ENCODE measurements at places on chromosomes 12 and 14.

GRCh38 chr12:15963271-15963670 lies 52.1 kb downstream of the DERA start:
- no peak for DNase-seq

GRCh38 chr14:21025371-21026273 lies 761 bp upstream of the NDRG2 start:
- DNase-seq = no peak

- no peak for DNase-seq
Measured at GRCh38 chr12:111242184-111242583, 126.7 kb downstream of the PHETA1 start.

DNA sequence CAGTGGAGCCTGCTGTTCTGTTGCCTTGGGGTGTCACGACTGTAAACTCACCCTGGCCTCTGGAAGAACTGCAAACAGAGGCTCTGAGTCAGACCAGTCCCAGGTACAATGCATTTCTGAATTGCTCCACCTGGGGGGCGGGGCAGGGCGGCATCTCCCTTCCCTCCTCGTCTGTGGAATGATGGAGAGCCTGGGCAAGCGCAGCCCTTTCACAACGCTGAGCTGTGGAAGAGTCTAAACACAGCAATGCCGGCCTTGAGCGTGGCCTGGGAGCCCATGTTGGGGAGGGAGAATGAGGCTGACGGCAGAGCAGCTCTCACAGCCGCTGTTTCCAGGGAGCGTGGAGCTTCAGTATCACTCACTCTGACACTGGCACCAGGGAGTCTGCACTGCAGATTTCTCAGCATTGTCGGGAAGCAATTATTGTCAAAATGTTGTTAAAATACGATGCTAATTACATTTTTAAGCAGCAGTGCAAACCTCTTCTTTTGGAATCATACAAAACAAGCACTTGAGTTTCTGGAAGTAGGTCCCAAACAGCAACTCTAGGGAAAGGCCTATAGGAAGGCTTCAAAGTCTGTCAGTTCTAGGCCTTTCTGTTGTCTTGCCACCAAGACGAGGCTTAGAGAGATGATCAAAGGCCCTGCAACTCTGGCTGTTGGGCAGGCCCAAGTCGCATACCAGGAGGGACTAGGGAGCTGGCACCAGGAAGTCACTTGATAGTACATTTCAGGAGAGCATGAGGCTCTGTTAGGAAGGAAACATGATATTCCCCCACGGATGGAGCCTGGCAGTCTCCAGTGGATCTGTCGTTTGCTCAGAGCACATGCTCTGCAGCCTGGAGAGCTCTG lies 244.0 kb upstream of the FKBP4 start:
- no peak for DNase-seq

GRCh38 chr12:53533471-53533870 lies 26.2 kb upstream of the NPFF start:
- DNase-seq = no peak

GRCh38 chr12:11621797-11622423 lies 27.6 kb upstream of the ETV6 start:
- no peak for DNase-seq

- DNase-seq = no peak
Measured at GRCh38 chr12:46783871-46784270, 41.9 kb downstream of the SLC38A4 start.

DNA sequence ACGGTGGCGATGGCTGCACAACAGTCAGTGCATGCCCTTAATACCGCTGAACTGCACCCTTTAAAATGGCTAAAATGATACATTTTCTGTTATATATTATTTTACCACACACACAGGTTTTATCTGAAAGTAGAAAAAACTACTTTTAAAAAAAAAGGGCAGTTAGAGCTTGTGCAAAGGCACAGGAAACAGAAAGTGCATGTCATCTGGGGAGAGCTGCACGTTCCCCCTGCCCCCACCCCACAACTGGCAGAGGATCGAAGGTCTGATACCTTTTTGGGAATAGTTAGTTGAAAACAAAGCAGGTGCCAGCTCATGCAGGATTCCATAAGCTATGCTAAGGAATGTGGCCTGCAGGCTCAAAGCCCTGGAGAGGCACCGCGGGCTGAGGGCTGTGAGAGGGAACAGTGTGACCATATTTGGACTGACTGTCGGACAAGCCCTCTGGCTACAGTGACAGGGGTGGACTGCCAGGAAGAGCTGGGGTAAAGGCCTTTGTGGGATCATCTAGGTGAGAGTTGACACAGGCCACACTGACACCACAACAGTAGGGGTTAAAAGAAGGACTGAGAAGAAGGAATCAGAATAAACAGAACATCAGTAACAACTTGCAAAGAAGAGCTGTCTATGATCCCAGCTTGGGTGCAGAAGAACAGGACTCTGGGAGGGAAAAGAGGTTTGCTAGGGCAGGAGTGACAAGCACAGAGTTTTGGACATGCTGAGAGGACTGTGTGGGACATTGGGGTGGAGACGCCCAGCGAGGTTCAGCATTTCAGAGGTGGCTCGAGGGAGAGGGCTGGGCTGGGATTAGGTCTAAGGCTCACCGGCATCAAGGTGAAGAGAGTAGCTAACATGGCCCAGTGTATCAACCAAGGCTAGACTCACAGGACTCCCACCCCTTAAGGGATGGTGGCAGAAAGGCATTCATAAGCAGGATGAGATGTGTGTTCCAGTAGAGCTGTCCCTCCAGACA lies 54.6 kb downstream of the ACTN1 start:
- DNase-seq = no peak

DNA sequence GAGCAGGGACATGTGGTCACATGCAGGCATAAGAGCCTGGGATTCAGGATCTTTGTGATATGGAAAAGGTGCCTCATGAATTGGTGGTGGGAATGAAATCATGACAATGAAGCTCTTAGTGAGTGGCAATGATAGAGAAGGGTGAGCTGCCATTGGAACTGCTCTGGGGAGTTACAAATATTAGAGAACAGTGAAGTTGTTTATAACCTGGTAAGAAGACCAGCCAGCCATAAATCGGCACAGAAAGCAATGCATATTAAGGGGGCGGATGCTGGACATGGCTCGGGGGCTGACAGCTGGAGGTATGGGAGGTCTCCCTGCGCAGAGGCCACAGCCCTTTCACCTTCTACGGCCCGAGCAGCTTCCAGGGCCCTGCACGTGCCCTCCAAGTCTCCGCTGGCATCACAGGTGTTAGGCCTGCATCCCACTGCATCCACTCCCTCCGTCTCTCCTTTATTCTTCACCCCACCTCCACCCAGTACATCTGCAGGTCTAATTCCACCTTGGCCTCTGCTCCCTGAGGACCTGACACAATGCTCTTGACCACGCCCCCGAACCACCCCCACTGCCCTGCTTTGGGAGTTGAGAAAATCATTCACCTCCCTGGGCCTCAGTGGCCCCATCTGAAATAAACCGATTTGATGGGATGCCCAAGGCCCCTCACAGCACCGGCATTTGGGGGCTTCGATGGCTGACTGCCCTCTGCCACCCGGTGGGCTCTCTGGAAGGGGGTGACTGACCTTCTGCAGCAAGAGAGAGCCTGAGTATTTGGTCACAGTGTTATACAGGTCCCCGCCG lies 4.1 kb downstream of the CACNA2D4 start:
- no peak for DNase-seq

GRCh38 chr14:101226603-101227425 lies 323.3 kb upstream of the RTL1 start:
- DNase-seq = no peak

GRCh38 chr12:3605692-3606091 lies 114.7 kb downstream of the PRMT8 start:
- no peak for DNase-seq

GRCh38 chr14:33938131-33938949 lies 12.5 kb downstream of the EGLN3 start:
- DNase-seq = peak; percentile 15

GRCh38 chr12:75722714-75723200 lies 211.3 kb upstream of the KRR1 start:
- peak; percentile 73 for DNase-seq

- DNase-seq = no peak
Measured at GRCh38 chr12:26633591-26634210, 199.3 kb downstream of the ITPR2 start.

- no peak for DNase-seq
Measured at GRCh38 chr14:77076113-77076631, 21.9 kb upstream of the CIPC start.

DNA sequence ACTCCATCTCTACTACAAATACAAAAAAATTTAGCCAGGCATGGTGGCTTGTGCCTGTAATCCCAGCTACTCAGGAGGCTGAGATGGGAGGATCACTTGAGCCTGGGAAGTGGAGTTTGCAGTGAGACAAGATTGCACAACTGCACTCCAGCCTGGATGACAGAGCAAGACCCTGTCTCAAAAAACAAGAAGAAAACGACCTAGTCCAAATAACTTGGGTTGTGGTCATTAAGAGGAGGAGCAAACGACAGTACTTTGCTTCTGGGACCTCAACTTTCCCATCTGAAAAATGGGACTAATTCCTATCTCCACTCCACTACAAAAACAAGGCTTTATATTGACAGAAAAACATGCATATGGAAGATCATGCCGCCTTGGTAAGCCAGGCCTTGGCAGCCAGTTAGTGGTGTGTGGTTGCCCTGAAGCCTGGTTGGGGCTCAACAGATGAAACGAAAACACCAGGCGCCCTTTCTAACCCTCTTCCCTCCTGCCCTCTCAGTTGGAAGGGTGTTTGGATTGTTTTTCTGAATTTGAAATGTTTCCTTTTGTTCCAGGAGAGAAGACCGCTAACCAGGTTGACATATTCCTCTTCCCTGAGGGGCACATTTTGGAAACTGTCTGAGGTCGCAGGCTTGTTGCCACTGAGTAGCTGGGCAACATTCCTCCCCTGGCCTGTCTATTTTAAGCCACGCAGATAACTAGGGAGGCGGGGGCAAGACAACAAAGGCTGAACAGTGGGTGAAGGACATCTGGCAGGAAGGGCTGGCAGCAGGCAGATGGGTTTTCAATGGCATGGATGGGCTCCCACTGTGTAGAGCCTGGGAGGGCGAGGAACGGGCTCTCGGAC lies 13.7 kb upstream of the VPS37B start:
- no peak for DNase-seq

DNA sequence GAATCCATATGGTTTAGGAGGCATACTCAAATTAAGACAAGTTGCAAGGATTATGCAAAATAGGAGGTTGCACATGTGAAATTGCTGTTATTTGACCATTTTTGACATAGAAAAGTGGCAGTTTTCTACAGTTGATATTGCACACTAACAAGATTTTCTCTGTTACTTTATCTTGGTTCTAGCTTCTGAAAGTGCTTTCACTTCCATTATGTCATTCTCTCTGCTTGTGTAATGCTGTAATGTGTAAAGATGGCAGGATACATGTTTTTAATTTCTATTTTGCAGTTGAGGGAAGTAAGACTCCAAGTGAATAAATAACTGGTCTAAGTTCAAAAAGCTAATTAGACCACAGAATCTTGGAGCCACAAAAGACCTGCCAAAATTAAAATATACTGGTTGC lies 60.6 kb downstream of the MYRFL start:
- no peak for DNase-seq

DNA sequence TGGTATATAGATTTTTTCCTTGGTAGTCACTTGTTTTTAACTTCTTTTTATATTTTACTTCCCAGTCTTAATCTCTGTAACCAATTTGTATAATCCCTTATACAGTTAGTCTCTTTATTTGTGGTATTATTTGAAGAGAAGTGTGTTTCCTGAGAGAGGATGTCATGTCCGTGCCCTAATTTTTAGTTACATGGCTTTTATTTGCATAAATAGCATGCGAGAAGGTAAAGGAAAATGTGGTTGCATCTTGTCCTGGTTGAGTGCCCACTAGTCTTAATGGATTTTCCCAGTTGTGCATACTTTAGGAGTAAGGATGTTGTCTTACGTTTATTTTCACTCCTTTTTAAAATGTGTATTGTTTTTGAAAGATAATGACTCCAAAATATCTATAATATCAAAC lies 27.5 kb downstream of the RAP1B start:
- DNase-seq = no peak

- DNase-seq = no peak
Measured at GRCh38 chr14:28059254-28059653, 707.3 kb upstream of the FOXG1 start.

DNA sequence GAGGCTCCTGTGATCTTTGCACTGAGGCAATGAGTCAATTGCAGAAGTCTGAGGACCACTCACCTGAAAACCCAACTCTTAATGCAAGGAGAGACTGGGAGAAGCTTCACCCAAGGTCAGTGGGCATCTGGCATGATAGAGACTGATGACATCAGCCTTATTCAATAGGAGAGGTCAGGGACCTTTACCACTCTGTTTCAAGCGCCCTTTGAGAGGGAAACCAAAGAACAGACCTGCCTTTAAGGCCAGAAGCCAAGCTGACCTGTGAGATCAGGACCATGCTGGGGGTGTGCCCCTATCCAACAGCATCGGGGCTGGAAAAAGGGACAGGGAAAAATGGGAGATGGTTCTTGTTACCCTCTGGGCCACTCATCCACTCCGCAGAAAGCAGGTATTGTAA lies 83.3 kb upstream of the FOXN3 start:
- no peak for DNase-seq

- DNase-seq = no peak
Measured at GRCh38 chr12:14605401-14605989, 37.8 kb upstream of the PLBD1 start.

- no peak for DNase-seq
Measured at GRCh38 chr12:108052260-108052659, 76.8 kb upstream of the WSCD2 start.

GRCh38 chr12:65826353-65827171 lies 2.3 kb downstream of the HMGA2 start:
- no peak for DNase-seq

DNA sequence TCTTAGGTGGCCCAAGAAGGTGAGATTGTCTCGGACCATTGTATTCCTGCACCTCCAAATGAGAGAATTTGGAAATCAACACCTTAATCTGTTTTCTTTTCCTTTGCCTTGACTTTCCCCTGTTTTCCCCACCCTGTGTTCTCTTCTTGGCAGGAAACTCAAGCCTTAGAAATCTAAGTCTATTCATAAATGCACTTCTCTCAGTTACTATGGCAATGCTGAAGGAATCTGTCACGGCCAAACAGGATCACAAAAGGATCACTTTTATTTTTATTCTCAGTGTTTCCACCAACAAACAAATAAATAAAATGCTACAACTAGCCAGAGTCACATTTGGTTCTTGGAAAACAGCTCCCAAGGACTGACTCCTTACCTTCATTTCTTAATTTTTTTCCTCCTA lies 270.5 kb downstream of the BCAT1 start:
- DNase-seq = no peak

DNA sequence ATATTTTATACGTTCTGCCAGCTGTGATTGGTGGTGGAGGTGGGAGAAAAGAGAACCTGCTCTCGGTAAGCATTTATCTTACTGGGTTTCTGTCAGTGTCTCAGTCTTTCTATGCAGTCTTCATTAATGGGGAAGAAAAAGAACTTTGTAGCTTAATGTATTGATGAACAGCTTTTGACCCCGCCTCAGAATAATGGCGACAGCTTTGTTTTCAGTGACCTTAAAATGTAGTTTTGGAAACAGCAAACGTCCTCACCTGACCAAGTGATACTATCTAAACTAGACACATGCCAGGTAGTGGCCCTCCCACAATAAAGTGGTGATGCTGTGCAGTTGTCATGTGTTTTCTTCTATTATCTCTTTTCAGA lies 1.4 kb downstream of the DACT1 start:
- no peak for DNase-seq

- DNase-seq = no peak
Measured at GRCh38 chr12:532908-533565, 73.3 kb downstream of the B4GALNT3 start.

All from cerebellar nuclear complex (tissue), 1 donor.